ENCODE measurements at places on chromosomes 11 and 22.

DNA sequence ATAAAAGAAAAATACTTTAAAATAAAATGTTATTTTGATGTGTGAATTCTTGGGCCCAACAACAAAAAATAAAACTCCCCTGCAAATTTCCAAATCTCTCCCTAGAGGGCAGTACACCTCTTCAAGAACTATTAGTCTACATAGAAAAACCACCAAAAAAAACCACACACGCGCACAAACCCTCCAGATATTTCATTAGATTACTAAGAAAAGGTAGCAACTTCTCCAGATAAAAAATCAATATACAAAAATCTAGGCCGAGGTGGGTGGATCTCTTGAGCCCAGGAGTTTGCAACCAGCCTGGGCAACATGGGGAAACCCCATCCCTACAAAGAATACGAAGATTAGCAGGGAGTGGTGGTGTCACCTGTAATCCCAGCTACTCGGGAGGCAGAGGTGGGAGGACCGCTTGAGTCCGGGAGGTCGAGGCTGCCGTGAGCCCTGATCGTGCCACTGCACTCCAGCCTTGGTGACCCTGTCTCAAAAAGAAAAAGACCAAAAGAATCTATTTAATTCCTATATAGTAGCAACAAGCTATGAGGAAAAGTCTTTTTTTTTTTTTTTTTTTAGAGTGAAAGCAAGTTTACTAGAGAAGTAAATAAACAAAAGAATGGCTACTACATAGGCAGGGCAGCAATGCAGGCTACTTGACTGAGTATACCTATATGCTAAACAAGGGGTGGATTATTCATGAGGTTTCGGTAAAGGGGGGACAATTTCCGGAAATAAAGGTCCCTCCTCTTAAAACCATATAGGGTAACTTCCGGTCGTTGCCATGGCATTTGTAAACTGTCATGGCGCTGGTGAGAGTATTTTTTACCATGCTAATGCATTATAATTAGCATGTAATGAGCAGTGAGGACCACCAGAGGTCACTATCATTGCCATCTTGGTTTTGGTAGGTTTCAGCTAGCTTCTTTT is 13.1 kb downstream of the B3GNT6 start:
- peak; percentile 88 for DNase-seq

DNA sequence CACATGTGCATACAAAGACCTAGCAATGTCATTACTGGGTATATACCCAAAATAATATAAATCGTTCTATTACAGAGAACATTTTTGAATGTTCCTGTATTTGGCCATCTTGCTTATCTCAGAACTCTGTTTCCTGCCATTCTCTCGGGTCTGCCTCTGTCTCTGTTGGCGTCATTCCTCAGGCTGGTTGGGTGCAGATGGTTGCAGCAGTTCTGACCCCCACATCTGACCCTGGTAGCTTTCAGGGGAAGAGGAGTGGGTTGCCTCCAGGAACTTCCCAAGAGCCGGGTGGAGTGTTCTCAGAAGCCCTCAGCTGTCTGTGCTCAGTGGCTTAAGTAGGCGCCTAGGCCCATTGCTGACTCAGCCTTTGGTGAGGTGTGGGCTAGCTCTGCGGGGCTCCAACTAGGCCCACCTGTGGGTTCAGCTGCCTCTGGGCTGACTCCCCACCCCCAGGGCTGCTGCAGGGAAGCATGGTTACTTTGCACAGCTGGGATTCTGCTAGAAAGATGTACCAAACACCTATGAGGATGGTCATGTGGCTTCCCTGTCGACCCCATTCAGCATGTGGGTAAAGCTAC is 114.0 kb downstream of the TBC1D22A start:
- DNase-seq: no peak

- peak; percentile 49 for DNase-seq
Observed at GRCh38 chr11:36265793-36266628, 23.2 kb downstream of the COMMD9 start.

- no peak for DNase-seq
Observed at GRCh38 chr22:39703928-39704639, 133.5 kb downstream of the CACNA1I start.

DNA sequence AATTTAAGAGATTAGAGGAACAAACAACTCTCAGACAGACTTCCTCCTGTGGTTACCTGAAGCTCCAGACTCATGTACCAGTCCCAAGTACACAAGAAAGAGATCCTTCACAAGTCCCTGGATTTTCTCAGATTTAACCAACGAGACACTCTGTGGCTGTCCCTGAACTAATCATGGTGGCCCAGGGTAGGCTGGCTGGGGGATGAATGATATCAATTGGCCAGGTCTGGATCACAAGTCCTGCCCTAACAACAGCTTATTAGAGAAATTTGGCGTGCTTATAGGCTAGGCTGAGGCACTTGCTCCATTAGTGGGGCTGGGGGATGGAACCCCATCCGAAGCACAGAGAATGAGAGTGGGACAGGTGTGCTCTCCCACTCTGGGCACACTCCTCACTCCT is 22.1 kb downstream of the HEPHL1 start:
- no peak for DNase-seq

DNA sequence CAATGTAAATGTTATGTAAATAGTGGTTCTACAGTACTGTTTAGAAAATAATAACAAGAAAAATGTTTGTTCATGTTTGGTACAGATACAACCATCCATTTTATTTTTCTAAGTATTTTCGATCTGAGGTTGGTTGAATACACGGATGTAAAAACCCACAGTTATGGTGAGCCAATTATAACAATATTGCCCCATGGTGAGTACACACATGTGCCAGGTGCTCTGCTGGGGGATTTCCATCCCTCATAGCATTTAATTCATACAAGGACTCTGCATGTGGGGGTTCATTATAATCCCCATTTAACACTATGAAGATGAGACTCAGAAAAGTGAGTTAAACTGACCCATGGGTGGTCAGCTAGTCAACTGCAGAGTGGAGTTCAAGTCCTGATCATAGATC is 23.3 kb upstream of the TTC28 start:
- no peak for DNase-seq

- DNase-seq: no peak
Observed at GRCh38 chr22:42262964-42263363, 7.5 kb downstream of the TCF20 start.

DNA sequence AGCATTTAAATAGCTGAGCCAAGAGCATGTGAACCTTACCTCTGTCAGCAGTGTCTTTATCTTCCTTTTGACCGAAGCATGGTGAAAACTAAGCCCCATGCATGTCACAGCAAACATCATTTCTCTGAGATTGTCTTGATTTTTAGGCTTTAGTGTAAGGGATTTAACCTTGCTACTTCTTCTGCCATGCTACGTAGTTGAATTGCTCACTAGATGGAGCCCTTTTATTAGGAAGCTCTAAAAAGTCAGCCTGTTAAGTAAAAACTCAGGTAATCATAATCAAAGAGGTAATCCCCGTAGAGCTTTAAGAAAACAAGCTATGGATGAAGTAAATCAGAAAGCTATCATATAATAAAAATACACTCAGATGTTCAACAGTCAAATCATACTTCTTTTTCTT is 149.5 kb downstream of the PGR start:
- DNase-seq: no peak

- no peak for DNase-seq
Observed at GRCh38 chr11:32821917-32822560, 7.7 kb upstream of the PRRG4 start.

- no peak for DNase-seq
Observed at GRCh38 chr11:78649361-78650215, 74.9 kb upstream of the NARS2 start.

DNA sequence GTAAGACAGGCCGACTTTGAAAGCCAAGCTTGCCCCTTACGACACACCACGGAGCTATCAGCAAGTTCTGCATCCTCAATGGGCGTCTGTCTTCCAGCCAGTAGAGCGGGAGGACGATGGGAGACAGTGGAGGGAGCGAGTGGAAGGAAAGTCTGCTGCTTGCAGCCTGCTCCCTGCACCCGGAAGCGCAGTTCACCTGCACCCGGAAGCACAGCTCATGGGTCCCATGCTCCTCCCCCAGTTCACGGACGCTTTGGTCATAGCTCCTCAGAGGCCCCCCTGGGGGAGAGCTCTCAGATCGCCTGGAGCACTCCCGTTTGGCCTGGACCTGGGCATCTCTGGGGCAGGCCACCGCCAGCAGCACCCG is 51.3 kb downstream of the FBLN1 start:
- DNase-seq: no peak

DNA sequence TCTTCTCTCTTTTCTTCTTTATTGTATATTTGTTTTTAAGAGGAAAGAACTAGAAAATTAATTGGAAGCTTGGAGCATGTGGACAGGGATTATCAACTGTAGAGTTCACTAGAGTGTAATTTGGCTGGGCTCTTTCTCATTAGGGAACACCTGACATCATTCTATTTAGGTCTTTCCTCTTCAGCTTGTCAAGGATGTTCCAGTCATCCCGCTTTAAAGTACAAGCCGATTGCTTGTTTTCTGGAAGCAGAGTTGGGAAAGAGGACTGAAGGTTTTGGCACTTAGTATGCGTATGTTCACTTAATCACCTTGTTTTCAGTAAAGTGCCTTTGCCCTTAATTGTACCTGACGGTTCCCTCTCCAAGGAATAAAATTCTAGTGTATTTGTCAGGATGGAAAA is 111.6 kb downstream of the WNT11 start:
- no peak for DNase-seq

- DNase-seq: no peak
Observed at GRCh38 chr11:115167456-115167855, 336.8 kb downstream of the CADM1 start.

- DNase-seq: no peak
Observed at GRCh38 chr11:124829986-124830385, 29.8 kb upstream of the MSANTD2 start.

DNA sequence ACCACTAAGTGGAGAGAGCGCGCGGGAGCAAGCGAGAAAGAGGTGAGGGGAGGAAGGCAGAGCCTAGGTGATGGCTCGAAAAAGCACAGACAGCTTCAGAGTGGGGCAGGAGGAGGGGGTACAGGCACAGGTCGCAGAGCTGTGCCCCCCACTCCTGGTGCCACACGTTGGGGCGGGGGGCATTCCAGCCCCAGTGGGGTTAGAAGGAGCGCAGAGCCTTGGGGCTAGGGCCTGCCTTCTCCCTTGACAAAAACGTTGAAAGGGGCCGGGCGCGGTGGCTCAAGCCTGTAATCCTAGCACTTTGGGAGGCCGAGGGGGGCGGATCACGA is 41.6 kb upstream of the ISX start:
- no peak for DNase-seq

- no peak for DNase-seq
Observed at GRCh38 chr11:62925308-62925707, 4.1 kb upstream of the CHRM1 start.
